ENCODE measurements at places on chromosomes 4 and X.

- no peak for DNase-seq
Measured at GRCh38 chr4:146190456-146190855, 14.9 kb downstream of the LSM6 start.

GRCh38 chrX:132956421-132957210 is 1.8 kb downstream of the HS6ST2 start:
- peak; percentile 6 for DNase-seq

- DNase-seq = peak; percentile 40
Measured at GRCh38 chr4:72295966-72296557, 264.3 kb downstream of the NPFFR2 start.

DNA sequence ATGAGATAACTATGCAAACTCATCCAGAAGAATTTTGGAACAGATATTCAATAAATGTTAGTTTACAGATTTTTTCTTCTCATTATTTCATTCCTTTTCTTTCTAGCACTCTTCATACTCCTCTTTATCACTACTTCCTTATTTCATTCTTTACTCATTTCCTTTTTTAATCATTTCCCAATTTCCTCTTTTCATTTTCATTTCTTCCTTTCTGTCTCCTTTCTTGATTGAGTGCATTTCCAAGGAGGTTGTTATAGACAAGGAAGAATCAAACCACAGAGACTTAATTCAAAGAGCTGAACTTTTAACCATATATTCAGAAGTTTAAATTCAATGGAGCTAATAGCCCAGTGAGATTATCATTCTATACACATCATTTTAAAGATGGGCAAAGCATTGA is 600.7 kb downstream of the ARAP2 start:
- DNase-seq = no peak

DNA sequence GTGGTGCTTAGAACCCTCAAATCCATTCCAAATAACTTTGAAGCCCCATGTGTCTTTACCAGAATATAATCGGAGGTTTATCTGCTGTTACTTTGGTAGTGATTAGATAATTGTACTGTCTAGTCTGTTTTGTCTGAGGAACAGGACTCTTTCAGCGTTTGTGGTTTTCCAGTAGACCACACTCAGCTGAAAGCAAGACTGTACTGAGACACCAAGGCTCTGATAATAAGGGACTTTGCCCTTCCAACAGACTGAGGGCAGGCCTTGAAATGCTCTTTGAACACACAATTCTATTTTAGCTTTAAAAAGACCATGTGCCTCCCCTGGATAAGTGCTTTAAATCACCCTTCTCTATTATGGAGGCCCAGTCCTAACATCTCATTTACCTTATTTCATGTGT is 76.1 kb downstream of the KLHL8 start:
- no peak for DNase-seq

- DNase-seq = no peak
Measured at GRCh38 chr4:127629371-127629770, 3.4 kb upstream of the INTU start.

DNA sequence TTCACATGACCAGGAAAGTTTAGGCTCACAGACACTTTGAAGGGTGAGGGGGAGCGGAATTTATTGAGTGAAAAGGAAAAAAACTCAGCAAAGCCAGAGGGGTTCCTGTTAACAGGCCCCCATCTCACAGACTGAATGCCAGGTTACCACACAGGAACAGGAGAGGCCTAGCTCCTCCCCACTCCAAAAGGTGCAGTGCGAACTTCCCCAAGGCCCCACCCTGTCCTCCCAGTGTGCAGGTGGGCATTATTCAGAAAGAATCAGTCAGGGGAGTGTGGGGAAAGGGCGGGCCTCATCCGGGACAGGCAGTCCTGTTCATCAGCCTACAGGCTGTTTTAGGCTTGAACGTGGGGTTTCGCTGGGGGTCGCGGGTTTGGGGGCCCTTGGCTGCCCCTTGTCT is 4.0 kb downstream of the OTC start:
- DNase-seq = no peak

- no peak for DNase-seq
Measured at GRCh38 chr4:185381288-185382196, 14.2 kb downstream of the LRP2BP start.

GRCh38 chr4:37666625-37667071 is 19.5 kb downstream of the RELL1 start:
- DNase-seq = no peak

DNA sequence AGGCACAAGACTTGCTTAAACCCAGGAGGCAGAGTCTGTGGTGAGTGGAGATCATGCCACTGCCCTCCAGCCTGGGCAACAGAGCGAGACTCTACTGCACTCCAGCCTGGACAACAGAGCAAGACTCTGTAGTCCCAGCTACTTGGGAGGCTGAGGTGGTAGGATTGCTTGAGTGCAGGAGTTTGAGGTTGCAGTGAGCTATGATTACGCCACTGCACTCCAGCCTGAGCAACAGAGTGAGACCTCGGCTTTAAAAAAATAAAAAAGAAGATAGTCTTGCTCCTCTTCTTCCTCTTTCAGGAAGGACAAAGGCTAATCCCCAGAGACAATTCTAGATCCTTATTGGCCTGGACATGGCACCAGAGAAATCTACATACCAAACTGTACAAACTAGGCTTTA is 5.7 kb upstream of the PPEF2 start:
- DNase-seq = no peak

GRCh38 chr4:125303058-125303457 is 11.7 kb upstream of the FAT4 start:
- no peak for DNase-seq

Measured in hindlimb muscle (tissue), 1 donor.